Stimulated activated CD8-positive, alpha-beta memory T cell treated with anti-CD3 and anti-CD28 coated beads, Interleukin-2, amount 100 ng/mL, for 48 hours (primary cell): ENCODE measurements at places on chromosomes 11 and 22.

GRCh38 chr11:123235656-123236261, 40.7 kb upstream of the CLMP start:
- DNase-seq = no peak

GRCh38 chr22:37880668-37881440, 25.2 kb upstream of the MICALL1 start:
- no peak for DNase-seq

DNA sequence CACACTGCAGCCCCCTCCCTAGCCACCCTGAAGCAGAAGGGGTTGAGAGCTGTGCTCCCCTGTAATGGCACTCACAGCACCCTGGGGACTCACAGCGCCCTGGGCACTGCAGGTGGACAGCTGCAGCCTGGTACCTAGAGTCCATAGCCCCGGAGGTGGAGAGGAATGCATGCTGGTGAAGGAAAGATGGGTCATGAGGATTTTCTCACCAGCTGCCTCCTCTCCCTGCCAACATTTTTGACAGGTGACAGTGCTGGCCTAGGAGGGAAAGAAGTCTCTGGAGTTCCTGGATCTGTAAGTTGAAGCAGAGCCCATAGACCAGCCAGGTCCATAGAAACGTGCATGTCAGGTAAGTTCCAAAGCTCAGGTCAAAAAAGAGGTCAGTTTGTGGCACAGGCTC, 330.5 kb downstream of the TENM4 start:
- DNase-seq = no peak

- no peak for DNase-seq
These were observed 56.8 kb upstream of the B3GAT1 start for GRCh38 chr11:134468796-134469195.

DNA sequence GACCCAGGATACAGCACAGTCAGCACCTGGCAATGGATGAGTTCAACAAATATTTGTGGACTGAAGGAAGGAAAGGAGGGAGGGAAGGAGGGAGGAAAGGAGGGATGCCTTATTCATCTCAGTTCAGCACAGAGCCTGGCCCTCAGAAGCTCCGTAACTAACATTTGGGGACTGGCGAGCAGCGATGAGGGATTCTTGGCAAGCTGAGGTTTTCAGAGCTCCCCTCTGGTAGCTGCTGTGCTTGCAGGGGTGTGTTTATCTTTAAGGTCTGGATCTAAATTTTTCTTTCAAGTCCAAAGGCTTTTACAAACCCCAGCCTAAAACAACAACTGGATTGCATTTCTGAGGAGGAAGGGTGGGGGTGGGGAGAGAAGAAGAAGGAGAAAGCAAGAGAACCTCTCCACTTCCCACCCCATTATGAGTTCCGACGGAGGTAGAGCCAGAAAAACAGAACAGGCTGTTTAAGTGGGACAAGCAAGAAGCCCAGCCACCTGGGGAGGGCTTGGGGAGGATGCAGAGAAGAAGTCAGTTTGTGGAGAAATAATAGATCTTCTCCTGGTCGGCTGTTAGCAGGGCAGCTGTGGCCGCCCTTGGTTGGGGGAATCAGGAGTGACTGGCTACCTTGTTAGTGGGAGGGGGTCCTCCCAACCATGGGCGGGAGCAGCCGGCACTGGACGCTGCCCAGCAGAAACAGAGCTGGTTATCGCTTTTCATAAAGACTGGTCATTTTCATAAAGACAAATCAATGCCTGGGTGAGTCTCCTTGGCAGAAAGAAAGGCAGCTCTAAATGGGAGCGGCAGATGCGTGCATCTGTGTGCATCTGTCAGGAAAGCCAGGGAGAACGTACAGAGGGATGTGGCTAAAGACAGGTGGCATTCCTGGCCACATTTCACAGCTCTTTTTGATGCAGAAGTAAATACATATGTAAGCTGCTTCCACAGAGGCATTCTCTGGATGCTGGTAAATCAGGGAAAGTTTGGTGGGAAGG, 78.0 kb downstream of the TSPAN18 start:
- DNase-seq = no peak

GRCh38 chr11:128904656-128905344, 13.6 kb downstream of the KCNJ5 start:
- no peak for DNase-seq

GRCh38 chr22:32073823-32074380, 30.8 kb downstream of the SLC5A1 start:
- DNase-seq = no peak

DNA sequence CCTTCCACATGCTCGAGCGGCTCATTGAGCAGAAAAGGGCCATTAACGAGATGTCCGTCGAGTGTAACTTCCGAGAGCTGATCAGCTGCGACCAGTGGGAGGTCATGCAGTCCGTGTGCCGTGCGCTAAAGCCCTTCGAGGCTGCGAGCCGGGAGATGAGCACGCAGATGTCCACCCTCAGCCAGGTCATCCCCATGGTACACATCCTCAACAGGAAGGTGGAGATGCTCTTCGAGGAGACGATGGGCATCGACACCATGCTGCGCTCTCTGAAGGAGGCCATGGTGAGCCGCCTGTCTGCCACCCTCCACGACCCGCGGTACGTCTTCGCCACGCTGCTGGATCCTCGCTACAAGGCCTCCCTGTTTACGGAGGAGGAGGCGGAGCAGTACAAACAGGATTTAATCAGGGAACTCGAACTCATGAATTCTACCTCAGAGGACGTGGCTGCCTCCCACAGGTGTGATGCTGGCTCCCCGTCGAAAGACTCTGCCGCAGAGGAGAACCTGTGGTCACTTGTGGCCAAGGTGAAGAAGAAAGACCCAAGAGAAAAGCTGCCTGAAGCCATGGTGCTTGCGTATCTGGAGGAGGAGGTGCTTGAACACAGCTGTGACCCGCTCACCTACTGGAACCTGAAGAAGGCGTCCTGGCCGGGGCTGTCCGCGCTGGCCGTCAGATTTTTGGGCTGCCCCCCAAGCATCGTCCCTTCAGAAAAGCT, 31.7 kb downstream of the ALG12 start:
- DNase-seq = no peak

DNA sequence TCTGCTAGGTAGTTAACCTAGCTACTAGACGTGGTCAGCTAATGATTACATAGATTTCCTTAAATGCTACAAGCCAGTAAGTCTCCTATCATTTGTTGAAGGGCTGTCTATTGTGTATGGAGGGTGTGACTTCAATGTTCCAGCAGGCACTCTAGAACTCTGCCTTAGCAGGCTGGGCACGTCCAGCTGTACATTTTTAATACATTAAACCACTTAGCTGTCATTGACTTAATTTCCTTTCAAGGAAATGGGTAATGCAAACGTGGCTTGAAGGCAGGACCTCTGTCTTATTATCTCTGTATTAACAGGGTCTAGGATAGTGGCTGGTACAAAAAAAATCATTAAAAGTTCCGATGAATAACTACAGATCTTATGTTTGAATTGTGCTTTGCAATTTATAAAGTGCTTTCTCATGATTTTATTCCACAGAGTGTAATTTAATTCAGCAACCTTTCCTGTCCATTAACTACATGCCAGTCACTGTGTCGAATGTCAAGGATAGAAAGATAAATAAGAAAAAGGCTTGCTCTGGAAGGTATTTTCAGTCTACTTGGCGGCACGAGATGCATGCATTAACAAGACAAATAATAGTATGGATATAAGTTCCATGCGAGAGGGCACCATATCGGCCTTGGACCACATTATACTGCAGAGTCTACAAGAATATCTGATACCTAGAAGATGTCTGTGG, 60.3 kb downstream of the APOL3 start:
- DNase-seq = no peak

- DNase-seq = no peak
These were observed 8.0 kb upstream of the PSMC3 start for GRCh38 chr11:47434011-47434786.

- no peak for DNase-seq
These were observed 1024.5 kb downstream of the LRRC4C start for GRCh38 chr11:40434926-40435325.

DNA sequence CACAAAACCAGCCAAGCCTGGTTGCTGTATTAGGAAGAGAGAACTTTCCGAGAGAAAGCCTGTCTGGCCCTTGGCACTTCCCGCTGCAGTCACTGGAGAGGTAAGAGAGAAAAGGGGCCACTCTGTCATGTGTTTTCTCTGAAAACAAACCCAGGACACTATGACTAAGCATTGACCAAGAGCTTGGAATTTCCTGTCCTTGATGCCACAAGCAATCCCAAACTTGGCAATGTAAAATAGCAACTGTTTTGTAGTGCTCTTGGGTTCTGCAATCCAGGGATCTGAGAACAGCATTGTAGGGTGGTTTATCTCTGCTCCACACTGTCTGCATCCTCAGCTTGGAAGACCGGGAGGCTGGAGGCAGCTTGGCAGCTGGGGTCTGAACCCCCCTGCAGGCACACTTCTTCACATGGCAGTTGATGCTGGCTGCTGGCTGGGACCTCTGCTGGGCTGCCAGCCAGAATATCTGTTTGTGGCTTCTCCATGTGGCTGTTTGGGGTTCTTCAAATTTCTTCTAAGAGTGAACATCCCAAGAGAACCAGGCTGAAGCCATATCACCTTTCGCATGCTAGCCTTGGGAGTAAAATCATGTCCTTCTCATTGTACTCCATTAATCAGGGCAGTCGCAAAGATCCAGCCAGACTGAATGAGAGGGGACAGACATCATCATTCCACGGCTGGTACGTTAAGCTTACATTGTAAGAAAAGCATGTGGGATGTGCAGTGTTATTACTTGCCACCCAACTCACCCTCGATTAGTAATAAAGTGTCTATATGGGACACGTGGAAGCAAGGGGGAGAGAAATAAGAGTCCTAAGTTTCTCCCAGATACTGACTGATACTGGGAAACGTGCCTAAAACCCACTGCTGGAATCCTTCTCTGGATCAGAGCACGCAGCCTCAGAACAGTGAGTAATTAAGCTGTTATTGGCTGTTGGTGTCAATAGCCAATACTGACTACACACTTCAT, 537.4 kb upstream of the B3GAT1 start:
- no peak for DNase-seq

GRCh38 chr22:33850193-33850592, 70.1 kb downstream of the LARGE1 start:
- DNase-seq = no peak

- no peak for DNase-seq
These were observed 16.8 kb downstream of the PIWIL4 start for GRCh38 chr11:94583866-94584500.

- DNase-seq = no peak
These were observed 235.4 kb upstream of the SESN3 start for GRCh38 chr11:95466416-95466815.

DNA sequence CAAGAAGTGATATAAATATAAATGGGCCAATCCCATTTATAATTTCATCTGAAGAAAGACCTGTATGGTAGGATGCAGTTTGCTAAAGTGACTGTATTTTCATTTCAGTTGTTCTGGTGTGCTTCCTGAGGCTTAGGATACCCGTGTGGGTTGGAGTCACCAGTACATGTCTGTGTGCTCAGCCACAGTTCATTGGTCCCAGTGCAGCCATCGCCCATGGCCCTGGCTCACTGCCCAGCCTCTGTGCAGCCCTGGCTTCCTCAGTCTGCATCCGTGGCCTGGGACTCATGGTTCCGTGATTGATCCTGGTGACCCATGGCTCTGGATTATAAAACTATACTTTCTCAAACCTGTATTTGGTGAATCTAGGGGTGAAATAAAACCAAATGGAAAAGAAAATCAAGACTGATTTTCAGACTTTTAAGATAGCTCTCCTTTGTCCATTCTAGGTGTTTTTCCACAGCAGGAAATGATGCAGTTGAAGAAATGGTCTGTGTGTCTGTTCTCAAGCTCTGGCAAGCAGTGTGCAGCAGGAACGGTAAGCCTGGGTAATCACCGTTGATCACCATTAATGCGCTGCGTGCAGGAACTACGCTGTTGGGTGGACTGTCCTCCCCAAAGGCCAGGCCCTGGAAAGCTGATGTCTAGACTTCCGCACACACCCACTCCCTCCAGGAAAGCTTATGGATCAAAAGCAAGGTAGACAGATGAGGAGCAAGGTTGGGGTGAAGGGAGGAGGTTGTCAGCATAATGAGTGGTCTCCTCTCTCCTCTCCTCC, 27.2 kb downstream of the TTC12 start:
- no peak for DNase-seq
